ENCODE measurements at places on chromosomes 13 and 19.

DNA sequence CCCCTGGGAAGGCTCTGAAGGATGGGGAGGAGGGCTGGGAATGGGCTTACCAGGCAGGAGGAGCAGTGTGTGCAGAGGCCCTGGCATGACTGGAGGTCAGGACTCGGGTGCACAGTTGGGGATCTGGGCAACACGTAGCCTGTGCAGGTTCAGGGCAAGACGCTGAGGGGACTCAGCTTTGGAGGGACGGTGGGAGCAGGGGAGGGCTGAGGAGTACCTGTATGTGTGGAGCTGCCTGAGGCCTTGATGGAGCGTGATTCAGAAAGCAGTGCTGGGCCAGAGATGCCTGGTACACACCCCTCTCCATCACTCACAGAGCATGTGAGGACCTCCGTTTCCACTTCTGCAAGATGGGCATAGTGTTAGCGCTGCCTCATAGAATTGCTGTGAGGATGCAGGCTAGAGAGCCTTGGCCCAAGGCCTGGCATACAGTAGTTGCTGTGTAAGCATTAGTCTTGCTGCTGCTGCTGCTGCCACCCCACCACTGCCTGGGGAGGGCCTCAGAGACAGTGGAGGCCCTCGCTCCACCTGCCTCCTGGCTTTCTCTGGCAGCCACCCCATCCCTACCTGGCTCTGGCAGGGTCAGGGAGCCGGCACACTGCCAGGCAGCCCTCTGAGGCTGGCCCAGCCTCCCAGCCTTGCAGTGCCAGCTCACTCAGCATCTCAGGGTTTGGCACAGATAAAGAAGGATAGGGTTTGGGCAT lies 2.4 kb downstream of the PAK4 start:
- peaks cover 48% of the 10 kb centered on the region for H3K4me1 ChIP-seq
- DNase-seq = no peak
- peak overlapping the region; percentile 89 for H3K4me3 ChIP-seq
- H3K36me3 ChIP-seq = no peaks in the 10 kb centered on the region

GRCh38 chr19:46962030-46962570 lies 57.5 kb upstream of the NPAS1 start:
- H3K36me3 ChIP-seq = peaks cover 7% of the 10 kb centered on the region
- no peak overlapping the region for H3K4me3 ChIP-seq
- peak overlapping the region; percentile 29 for H3K27ac ChIP-seq
- DNase-seq = no peak

GRCh38 chr13:53141336-53141735 lies 112.7 kb downstream of the OLFM4 start:
- no peak overlapping the region for H3K4me3 ChIP-seq
- no peak for DNase-seq
- H3K4me1 ChIP-seq = no peaks in the 10 kb centered on the region
- H3K36me3 ChIP-seq = no peaks in the 10 kb centered on the region
- H3K27ac ChIP-seq = no peak overlapping the region

DNA sequence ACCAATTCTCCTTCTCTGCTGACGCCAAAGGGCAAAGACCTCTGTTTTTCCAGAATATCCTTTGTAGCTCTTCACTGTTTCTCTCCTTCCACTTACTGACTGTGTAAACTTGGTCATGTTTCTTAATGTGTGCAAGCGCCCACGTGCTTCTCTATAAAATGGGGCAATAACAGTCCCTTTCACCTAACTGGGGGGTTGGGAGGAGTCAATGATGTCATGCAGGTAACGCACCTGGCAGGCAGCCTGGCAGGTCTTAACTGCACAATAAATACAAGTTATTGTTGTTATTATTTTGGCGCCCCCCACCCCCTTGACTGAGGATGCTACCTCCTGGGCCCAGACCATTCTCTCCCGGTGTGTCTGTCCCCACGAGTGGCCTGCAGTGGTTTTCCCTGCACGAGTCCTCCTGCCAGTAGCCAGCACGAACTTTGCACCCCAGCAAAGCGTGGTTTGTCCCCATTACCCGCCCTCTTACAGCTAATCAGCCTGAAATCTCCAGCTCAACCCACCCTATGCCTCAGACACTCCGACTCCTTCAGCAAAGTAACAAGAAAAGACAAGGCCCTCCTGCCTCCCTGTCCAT lies 5.3 kb downstream of the SBSN start:
- no peaks in the 10 kb centered on the region for H3K36me3 ChIP-seq
- no peak overlapping the region for H3K27ac ChIP-seq
- peaks cover 5% of the 10 kb centered on the region for H3K4me1 ChIP-seq
- H3K4me3 ChIP-seq = no peak overlapping the region
- DNase-seq = no peak

DNA sequence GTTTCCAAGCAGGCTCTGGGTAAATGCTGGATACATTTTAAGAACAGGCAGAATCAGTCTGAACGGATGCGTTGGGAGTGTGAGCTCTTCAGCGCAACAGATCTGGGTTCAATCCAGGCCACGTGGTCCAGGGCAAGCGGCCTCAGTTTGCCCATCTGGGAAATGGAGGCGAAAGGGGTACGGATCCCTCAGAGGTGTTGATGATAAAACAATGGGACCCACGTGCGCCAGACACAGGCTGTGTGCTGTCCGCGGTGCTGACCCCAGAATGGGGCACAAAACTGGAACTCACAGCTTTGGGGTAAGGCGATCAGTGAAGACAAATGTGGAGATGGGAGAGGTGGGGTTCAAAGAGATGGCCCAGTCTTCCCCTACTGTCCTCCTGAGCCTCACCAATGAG lies 13.1 kb upstream of the PDE4C start:
- no peak for DNase-seq
- peaks cover 42% of the 10 kb centered on the region for H3K27me3 ChIP-seq
- H3K36me3 ChIP-seq = no peaks in the 10 kb centered on the region
- no peaks in the 10 kb centered on the region for H3K4me1 ChIP-seq

Data from progenitor cell of endocrine pancreas (in vitro differentiated cells).